ENCODE measurements at places on chromosomes 16 and 17.

- no peak for DNase-seq
Observed at GRCh38 chr17:50948711-50949110, 82.6 kb upstream of the TOB1 start.

DNA sequence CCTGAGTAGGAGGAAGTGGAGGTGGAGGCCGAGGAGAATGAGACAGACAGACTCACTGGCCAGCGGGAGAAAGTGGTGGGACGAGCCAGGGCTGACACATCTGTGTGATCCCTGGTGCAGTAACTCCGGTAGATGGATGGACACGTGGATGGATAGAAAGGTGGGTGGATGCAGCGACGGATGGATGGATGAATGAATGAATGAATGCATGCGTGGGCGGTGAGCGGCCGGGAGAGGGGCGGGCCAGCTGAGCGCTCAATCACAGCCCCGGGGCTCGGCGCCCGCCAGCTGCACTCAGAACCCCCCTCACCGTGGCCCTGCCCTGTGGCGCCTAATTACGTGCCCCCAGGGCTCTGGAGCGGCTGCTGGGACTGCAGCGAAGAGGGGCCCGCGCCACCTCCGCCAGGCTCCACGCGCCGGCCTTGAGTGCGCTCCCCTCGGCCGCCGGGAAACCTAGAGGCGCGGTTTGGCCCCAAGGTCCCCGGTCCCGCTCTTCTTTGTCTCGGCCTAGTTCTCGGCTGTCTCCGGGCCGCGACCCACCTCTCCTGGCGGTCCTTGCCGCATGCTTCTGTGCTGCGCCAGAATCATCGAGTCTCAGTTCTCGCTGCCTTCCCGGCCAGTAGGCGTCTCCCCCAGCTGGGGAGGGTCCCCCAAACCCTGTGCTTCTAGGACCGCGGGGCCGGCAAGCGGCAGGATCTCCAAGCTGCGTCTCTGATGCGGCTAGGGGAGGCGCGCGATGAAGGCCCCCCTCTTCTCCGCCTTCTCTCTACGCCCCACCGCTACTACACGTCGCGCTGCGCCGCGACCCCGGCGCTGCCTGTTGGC, 41.0 kb downstream of the RAI1 start:
- DNase-seq, result no peak

DNA sequence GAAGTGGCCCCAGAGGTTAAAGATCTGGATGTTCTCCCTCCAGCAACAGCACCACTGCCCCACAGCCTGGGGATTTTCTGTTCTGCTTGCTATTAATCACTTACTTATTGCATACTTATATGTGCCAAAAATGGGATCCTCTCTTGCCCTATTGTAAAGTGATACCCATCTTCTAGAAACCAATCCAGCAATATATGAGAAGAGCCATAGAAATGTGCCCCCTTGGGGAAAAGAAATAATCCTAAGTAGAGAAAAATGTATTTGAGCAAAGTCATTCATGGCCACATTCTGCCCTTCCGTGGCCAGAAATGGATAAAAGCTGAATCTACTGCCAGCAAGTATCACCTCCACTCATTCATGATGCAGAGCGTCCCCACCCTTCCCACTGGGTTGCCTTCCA, 20.9 kb downstream of the SOST start:
- no peak for DNase-seq

- peak; percentile 40 for DNase-seq
Observed at GRCh38 chr17:81253358-81254131, 14.4 kb downstream of the NDUFAF8 start.

GRCh38 chr17:33499040-33499439, 205.9 kb upstream of the ASIC2 start:
- no peak for DNase-seq

DNA sequence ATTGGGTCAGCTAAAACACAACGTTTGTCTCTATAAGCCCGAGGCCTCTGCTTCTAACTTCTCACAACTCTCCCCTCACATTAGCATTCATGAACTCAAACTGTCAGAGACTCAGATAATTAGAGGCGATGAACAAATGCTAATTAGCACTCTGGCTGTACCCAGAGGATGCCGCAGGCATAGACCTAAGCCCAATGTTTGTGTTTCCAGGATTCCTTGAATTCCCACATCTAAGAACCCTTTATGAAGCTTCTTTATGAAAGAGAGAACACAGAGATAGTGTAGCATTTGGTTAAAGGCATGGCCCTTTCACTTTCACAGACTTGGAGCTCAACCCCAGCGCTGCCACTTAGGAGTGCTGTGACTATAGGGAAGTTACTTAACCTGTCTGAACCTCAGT, 512.2 kb downstream of the GRIN2A start:
- DNase-seq, result no peak

- DNase-seq, result peak; percentile 32
Observed at GRCh38 chr17:43403846-43404245, 5.1 kb downstream of the ARL4D start.

GRCh38 chr17:58476812-58477211, 11.4 kb downstream of the HSF5 start:
- DNase-seq, result no peak

GRCh38 chr16:22092143-22092933, at the start of gene VWA3A:
VWA3A (plus strand) TSS chr16:22092541; CDS start chr16:22092638, 97 bp downstream.
- peak; percentile 69 for DNase-seq

GRCh38 chr17:5418858-5419355, 555 bp downstream of the NUP88 start:
- DNase-seq, result peak; percentile 80

GRCh38 chr16:66750279-66751052, 943 bp downstream of the DYNC1LI2 start:
- no peak for DNase-seq
